ENCODE measurements at places on chromosomes 13 and 19. TPM values are rescaled to one million over a fixed set of nuclear protein-coding genes. Genes with fewer than 3 reads are reported as not detected.

ZNF416 gene
- total RNA-seq = 4.5 TPM

LGALS4 gene
- total RNA-seq = not detected

MCEMP1 gene
- not detected for total RNA-seq

CALR3 gene
- not detected for total RNA-seq

ZNF649 gene
- total RNA-seq = 0.49 TPM

ZNF560 gene
- total RNA-seq = not detected

ONECUT3 gene
- not detected for total RNA-seq
